CD8-positive, alpha-beta memory T cell (primary cell): ENCODE measurements at places on chromosomes 12 and 14. TPM values are rescaled to one million over a fixed set of nuclear protein-coding genes. Genes with fewer than 3 reads are reported as not detected.

GRCh38 chr14:87343652-87344051 is 649.3 kb downstream of the GALC start:
- DNase-seq: no peak

DNA sequence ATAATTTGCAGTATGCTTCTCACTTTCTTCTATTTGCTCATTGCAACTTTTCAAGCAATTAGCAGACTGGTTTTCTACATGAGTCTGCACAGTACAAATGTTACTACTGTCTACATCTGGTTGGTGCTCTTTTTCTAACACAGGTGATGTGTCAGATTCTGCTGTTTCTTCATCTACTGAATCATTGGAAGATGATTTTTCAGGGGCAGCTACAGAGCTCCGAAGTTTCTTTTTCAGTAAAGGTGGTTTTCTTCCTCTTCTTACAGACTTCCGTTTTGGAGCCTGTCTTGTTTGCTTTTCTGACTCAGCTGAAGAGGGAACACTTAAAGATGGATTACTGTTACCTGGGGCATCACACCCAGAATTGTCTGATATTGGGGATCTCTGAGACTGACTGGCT is 62.1 kb downstream of the SCAF11 start:
- no peak for DNase-seq

The GALNT9 gene
- not detected for total RNA-seq

- DNase-seq: peak; percentile 93
Observed at GRCh38 chr12:56315622-56316473, at the start of gene CNPY2. Gene CNPY2 (minus strand): TSS chr12:56315988. CDS start chr12:56315217, 771 bp downstream.

DNA sequence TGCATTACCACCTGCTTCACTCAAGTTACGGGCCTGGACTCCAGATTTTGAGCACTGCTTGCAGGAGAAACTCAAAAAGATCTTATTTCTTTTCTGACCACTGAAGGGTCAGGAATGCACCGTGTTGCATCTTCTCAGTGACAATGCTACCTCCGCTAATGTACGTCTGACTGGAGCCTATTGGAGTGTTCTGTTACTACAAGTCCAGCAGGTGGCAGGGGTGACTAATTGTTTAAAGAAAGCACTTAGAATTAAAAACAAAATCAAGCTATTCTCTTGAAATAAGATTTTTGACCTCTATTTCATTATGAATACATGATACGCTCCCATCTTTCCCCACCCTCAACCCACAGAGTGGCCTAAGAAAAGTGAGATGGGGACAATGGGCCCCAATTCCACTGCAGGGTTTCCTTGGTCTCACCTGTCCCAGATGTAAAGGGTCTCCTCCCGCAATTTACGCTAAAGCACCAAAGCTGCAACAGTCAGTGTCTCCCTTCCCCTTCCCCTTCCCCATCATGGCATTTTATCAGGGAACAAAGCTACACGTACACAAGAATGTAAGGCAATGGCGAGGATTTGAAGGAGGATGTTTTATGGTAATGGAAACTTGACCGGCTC is 2.2 kb downstream of the TBPL2 start:
- no peak for DNase-seq

The PRKAG1 gene
- 78.3 TPM for total RNA-seq

The CDK2 gene
- total RNA-seq: 117 TPM

The SMIM41 gene
- total RNA-seq: not detected

- DNase-seq: no peak
Observed at GRCh38 chr12:113240395-113240794, 19.1 kb downstream of the TPCN1 start.

GRCh38 chr12:43621262-43621661 is 69.3 kb upstream of the ADAMTS20 start:
- DNase-seq: no peak

The MLEC gene
- 130 TPM for total RNA-seq

- DNase-seq: no peak
Observed at GRCh38 chr14:22502551-22502950, 86.5 kb downstream of the DAD1 start.

DNA sequence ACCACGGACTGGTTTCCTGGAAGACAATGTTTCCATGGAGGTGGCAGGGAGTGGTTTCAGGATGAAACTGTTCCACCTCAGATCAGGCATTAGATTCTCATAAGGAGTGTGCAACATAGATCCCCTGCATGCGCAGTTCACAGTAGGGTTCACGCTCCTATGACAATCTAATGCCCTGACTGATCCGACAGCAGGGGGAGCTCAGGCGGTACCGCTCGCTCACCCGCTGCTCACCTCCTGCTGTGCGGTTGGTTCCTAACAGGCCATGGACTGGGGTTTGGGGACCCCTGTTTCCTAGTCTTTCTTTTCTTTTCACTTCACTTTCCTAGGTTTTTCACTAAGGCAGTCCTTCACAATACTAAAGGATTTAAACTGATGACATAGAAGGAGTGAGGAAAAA is 39.6 kb downstream of the GUCY2C start:
- DNase-seq: no peak

The SOX5 gene
- total RNA-seq: 0.13 TPM

- no peak for DNase-seq
Observed at GRCh38 chr12:128077211-128077916, 189.6 kb upstream of the TMEM132C start.

The KHNYN gene
- 68.8 TPM for total RNA-seq

DNA sequence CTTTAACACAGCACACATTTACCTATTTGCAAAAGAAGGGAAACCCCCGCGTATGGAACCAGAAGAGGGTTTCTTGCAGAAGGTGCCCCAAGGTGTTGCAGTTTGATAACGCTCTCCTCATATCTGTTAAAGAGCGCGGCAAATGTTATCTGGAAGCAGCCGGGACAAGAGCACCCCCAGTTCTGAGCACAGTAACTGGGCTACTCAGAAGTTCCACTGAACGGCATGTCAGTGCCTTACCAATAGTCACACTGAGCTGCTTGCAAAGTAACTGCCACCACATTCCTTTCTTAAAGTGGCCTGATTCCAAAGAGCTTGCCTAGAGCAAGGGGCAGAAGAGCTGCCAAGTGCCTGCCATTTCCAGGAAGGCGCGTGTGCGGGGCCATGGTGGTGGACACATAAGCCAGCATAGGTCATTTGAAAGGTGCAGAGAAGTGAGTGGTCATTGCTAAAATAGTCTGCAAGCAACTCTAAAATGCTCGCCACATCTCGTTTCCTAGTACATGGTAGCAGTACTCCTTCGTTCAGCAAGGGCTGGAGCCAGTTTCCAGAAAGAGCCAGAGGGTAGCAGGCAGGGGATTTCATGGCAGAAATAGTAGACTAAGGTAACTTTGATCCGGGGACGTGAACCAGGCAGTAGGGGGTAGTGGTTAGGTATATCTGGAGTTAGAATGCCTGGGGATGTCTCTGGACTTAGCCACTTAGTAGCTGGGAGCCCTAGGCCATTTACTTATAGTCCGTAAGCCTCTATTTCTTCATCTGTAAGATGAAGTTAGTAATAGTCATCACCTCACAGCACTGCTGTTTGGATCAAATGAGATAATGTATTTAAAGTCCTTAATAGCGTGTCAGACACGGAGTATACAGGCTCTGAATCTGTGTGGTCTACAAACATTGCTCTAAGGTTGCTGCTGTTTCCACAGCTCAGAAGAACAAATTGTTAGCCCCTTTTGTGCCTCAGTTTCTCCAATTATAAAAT is 37.6 kb downstream of the SPTB start:
- no peak for DNase-seq

GRCh38 chr12:121461048-121461447 is 61.1 kb downstream of the RNF34 start:
- no peak for DNase-seq

DNA sequence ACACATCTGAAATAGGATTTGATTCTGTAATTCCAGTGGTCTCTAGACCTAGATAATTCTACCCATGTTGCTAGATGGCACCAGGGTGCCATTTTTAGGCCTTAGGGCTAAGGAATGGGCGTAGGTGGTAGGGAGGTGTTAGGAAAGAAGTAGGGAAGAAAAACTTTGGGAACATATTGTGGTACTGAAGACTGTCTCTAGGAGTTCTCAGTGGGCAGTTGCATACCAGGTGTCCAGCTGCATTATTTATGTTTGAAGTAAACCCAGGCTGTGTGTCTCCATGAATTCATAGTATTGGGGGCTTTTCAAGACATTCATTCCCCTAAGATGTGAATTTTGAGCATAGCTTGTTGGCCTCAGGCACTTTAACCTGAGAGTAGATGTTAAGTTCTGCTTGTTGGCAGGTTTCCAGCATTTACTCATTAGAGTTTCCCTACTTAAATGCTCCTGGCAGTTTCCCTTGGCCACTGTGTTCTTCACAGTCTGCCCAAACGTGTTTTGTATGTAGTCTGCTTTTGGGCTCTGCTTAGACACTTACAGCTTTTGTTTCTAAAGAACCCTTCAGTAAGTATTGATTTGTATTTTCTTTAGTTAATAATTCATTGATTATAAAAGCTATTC is 31.5 kb upstream of the CCT2 start:
- DNase-seq: no peak

The FAM181A gene
- not detected for total RNA-seq

The MAP1LC3B2 gene
- 1.7 TPM for total RNA-seq

DNA sequence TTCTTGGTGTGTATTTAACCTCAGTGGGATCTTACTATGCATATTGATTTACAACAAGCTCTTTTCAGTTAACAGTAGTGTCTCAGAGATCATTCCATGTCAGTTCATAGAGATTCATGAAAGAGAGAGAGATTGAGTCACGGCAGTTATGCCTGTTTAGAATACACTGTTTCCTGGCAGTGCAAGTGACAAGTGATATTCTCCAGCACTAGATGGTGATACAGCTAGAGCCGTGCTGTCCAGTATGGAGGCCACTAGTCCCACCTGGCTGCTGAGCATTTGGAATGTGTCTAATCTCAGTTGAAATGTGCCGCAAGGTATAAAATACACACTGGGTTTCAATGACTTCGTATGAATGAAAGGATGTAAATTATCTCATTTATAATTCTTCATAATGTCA is 184.4 kb downstream of the SUDS3 start:
- DNase-seq: no peak

The TAS2R43 gene
- not detected for total RNA-seq

GRCh38 chr12:54134850-54135249 is 53.9 kb downstream of the SMUG1 start:
- no peak for DNase-seq

DNA sequence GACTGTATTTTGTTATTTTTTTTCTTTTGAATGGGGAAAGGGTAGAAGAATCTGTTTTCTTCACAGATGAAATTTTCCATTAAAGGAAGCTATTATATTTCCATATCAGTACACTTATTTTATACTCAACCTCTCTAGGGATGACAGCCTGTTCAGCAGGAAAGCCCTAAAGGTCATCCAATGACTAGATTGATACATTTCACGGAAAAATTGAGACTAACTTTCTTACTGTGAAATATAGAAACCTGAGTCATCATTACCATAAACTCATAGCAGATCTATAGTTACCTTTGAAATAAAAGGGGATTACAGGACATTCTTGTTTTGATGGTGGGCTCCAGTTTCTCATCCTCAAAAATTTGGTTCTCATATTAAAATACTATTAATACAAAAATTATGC is 36.1 kb upstream of the PTCSC3 start:
- no peak for DNase-seq

DNA sequence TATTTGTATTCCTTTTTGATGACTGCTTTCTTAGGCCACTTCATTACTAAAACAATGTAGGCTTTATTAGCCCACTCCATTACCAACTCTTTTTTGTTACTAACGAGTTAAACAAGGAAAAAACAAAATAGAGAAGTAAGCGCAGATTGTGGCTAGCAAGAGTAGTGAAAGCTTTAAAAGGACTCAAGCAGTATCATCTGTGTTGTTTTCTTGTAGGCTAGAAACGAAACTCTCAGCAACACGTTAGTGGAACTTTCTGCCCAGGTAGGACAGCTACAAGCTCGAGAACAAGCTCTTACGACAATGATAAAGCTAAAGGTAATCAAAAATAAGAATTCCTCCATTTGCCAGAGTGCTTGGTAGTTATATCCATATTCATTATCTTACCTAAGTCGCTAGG is 11.1 kb downstream of the CCDC62 start:
- DNase-seq: no peak

GRCh38 chr12:1212526-1212925 is 221.5 kb downstream of the ERC1 start:
- DNase-seq: no peak

DNA sequence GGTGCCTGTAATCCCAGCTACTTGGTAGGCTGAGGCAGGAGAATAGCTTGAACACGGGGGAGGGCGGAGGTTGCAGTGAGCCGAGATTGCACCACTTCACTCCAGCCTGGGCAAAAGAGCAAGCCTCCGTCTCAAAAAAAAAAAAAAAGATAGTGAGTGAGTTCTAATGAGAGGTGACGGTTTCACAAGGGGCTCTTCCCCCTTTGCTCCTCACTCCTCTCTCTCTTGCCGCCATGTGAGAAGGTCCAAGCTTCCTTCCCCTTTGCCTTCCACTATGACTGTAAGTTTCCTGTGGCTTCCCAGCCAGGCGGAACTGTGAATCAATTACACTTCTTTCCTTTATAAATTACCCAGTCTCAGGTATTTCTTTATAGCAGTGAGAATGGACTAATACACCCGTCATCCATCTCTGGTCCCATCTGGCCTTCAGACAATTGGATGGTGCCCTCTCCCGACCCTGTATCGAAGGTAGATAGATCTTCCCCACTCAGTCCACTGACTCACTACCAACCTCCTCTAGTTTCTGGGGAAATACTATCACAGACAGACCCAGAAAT is 27.0 kb upstream of the RCOR1 start:
- DNase-seq: no peak

DNA sequence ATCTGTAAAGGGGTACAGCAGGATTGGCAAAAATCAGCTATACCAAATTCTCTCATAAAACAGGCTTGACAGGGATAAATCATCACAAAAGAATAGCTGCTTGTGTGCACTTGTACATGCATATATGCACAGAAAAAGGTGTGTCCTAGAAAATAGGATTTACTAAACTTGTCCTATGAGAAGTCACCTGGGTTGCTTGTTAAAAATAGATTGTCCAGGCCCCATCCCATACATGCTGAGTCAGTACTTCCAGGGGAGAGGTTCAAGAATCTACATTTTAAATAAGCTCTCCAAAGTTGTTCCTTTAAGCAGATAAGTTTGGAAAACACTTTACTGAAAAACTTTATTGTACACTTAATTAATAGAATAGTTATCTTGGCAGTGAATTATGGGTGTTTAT is 123.1 kb downstream of the ANO6 start:
- no peak for DNase-seq

DNA sequence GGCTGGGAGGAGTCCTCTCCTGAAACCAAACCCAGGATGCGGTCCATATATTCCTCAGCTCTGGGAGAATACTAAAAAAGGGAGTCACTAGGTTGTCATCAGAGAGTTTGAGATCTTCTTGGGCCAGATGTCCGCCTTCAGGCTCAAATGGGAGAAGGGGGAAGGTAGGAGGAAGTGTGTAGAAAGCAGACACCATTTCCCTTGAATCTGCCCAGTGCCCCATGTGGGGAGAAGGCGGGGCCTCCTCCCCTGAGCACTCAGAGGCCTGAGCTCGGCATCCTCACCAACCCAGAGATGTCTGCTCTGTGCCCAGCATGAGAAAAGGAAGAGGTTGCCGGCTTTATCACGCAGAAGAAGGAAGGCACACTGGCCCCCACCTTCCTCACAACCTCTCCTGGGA is 37.3 kb downstream of the LTBP2 start:
- DNase-seq: no peak

GRCh38 chr14:105830171-105830570 is 303.8 kb downstream of the TMEM121 start:
- no peak for DNase-seq
